ENCODE measurements at places on chromosomes 6 and 20.

DNA sequence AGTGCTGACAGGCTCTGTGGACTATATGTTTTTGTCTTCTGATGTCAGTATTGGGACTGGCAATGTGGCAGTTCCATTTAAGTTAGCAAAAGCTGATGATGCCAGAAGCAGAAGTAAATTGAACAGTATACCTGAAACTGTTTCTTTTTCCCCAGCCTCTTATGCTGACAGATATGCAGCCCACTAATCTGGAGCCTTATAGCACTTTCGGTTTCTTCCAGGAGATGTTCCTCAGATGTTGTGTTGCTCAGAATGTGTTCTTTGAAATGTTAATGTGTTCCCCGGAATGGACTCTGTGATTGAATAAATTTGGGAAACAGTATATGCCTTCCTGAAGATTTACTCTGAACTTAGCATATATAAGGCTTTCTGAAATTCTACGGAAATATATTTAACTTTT is 80.7 kb upstream of the MRAP2 start:
- no peak overlapping the region for H3K4me3 ChIP-seq
- no peak overlapping the region for H3K27ac ChIP-seq
- no peaks in the 10 kb centered on the region for H3K27me3 ChIP-seq
- DNase-seq = no peak
- no peaks in the 10 kb centered on the region for H3K4me1 ChIP-seq
- H3K36me3 ChIP-seq = peaks cover 13% of the 10 kb centered on the region

DNA sequence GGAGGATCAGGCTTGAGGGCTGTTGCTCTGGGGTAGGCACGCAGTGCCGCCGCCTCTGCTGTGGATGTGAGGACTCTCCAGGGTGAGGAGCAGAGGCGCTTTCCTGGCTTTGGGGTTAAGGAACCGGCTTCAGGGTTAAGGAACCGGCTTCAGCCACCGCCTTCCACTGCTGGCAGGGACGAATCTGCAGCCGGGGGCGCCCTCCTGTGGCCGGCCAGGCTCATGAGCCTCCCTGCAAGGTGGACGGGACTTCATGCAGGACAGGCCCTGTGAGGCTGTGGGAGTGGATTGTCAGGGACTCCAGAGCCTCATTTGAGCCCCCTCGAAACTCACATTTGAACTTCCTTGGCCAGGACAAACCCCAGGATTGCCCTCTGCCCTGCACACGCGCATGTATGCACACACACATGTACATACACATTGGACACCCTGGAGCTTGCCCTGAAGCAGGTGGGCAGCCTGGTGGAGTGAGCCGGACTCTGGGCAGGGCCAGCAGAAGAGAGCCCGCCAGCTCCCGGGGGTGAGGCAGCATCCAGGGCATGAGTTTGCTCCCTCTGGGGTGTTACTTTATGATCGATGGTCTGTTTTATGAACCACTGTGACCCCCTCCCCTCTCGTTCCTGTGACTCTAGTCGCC is 146.9 kb downstream of the PHACTR3 start:
- no peaks in the 10 kb centered on the region for H3K36me3 ChIP-seq
- no peaks in the 10 kb centered on the region for H3K4me1 ChIP-seq
- H3K27me3 ChIP-seq = no peaks in the 10 kb centered on the region
- H3K27ac ChIP-seq = no peak overlapping the region
- no peak overlapping the region for H3K4me3 ChIP-seq
- DNase-seq = peak; percentile 46

DNA sequence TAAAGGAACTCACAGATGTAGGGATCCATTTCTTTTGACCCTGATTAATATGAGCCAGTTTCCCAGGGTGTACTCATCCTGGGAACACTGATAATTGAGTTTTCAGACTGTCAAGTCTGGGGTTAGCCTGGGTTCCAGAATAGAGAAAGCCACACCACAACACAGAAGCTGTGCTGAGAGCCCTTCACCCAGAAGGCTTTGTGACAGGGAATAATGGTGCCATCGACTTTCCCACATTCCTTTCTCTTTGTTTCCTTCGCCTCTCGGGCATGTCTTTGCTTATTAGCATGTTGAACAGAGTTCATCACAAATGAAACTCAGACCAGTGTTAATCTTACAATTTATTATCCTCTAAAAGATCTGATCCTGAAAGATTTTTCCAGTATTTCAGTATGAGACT is 95.0 kb downstream of the TCP11 start:
- peaks cover 13% of the 10 kb centered on the region for H3K4me1 ChIP-seq
- H3K4me3 ChIP-seq = no peak overlapping the region
- no peak overlapping the region for H3K27ac ChIP-seq
- DNase-seq = no peak

DNA sequence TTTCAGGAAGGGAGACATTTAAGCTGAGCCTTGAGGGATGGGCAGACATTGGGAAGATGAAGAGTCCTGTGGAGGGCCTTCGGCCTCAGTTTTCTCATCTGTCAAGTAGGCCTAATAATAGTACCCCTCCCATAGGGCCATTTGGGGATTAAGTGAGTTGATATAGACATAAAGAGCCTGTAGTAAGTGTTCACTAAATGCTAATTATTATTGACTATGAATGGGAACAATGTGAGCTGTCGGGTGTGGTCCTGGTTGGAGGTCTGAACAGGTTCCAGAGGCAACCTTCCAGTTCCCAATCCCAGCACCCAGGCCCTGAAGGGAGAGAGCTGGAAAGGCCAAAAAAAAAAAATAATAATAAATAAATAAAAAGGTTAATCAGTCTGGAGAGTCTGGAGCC is 14.5 kb upstream of the ITPR3 start:
- no peak for DNase-seq
- H3K36me3 ChIP-seq = no peaks in the 10 kb centered on the region
- no peaks in the 10 kb centered on the region for H3K27me3 ChIP-seq

DNA sequence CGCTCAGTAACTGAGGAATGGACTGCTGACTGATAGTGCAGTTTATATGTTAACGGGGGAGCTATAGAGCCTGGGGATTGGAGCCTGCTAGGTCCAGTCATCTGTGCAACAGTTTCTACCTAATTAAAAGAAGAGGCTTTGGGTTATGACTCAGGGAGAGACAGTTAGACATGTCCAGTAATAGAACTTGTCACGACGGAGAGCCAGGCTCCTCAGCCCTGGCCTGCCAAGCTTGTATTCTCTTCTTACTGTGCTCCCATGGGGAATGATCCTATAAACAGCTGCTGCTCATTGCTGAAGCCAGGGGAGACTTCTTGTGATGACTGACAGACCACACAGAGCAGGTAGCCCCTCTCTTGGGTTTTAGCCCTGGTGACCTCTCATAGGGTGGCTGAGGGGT is 69.3 kb downstream of the SYNJ2 start:
- H3K4me1 ChIP-seq = peaks cover 32% of the 10 kb centered on the region
- H3K27ac ChIP-seq = no peak overlapping the region
- no peak for DNase-seq
- peaks cover 10% of the 10 kb centered on the region for H3K36me3 ChIP-seq

- peaks cover 89% of the 10 kb centered on the region for H3K27me3 ChIP-seq
- H3K4me3 ChIP-seq = no peak overlapping the region
- no peak overlapping the region for H3K27ac ChIP-seq
- H3K36me3 ChIP-seq = peaks cover 16% of the 10 kb centered on the region
Observed at GRCh38 chr6:28707387-28708282, 182.0 kb downstream of the GPX5 start.

GRCh38 chr6:49462599-49462926 is 490 bp downstream of the MMUT start:
- H3K4me3 ChIP-seq = peak overlapping the region; percentile 99
- H3K27me3 ChIP-seq = no peaks in the 10 kb centered on the region
- H3K36me3 ChIP-seq = no peaks in the 10 kb centered on the region
- DNase-seq = no peak

DNA sequence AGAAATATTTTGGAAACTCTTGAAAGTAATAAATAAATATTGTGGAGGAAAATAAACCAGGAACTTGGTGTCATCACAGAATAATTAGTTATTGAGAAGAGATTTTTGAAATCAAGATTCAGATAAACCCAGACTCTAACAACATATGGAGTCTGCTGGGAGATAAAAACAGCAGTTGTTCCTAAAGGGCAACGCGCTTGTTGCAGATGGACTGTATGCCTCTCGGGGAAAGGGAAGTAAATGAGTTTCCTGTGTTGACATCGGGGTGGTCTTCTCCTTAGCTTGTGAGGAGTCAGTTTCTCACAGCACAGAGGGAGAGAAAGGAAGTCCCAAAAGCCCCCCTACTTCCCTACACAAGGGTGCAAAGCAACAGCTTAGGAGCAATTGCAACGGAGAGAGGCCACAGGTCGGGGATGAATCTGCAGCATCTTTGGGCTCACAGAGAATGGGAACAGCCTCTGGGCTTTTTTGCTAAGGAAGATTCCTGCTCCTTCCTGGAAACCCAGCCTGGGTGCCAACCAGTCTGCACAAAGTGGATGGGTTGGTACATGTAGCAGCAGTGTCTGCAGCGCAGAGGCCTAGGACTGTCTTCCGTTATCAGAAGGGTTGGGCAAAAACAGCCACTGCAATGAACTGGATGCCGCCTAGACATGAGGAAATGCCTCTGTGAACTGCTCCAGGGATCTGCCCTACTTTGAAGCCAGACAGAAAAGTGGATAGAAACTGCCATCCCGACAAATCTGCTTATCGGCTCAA is 603.0 kb upstream of the NRSN1 start:
- H3K36me3 ChIP-seq = peaks cover 3% of the 10 kb centered on the region
- H3K4me3 ChIP-seq = no peak overlapping the region
- H3K4me1 ChIP-seq = no peaks in the 10 kb centered on the region
- H3K27ac ChIP-seq = no peak overlapping the region
- H3K27me3 ChIP-seq = no peaks in the 10 kb centered on the region

- no peak for DNase-seq
- H3K4me3 ChIP-seq = no peak overlapping the region
- no peak overlapping the region for H3K27ac ChIP-seq
Observed at GRCh38 chr6:42846505-42846904, 32.9 kb upstream of the RPL7L1 start.

DNA sequence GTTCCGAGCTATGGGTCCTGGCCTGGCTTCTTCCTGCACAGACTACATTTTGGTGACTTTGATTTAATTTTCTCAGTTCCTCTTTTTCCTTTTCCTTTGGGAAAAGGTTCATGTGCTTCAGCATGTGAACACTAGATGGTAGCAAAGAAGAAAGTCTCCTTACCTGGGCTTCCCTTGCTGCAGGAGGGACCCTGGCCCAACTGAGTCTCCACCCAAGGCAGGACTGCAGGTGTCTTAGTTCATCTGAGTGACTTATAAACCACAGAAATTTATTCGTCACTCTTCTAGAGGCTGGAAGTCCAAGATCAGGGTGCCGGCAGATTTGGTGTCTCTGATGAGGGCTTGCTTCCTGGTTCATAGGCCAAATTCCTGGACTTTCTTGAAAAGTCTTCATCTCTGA is 163.2 kb downstream of the SYCP2 start:
- no peak overlapping the region for H3K27ac ChIP-seq
- H3K4me1 ChIP-seq = no peaks in the 10 kb centered on the region
- peaks cover 5% of the 10 kb centered on the region for H3K27me3 ChIP-seq
- H3K36me3 ChIP-seq = no peaks in the 10 kb centered on the region

GRCh38 chr6:5217356-5217755 is 43.4 kb downstream of the LYRM4 start:
- peaks cover 8% of the 10 kb centered on the region for H3K4me1 ChIP-seq
- no peaks in the 10 kb centered on the region for H3K27me3 ChIP-seq
- H3K36me3 ChIP-seq = peaks cover 2% of the 10 kb centered on the region
- no peak overlapping the region for H3K4me3 ChIP-seq
- no peak overlapping the region for H3K27ac ChIP-seq

- peaks cover 6% of the 10 kb centered on the region for H3K27me3 ChIP-seq
- no peak for DNase-seq
- no peak overlapping the region for H3K27ac ChIP-seq
- H3K4me3 ChIP-seq = no peak overlapping the region
- no peaks in the 10 kb centered on the region for H3K4me1 ChIP-seq
- no peaks in the 10 kb centered on the region for H3K36me3 ChIP-seq
Observed at GRCh38 chr6:75524322-75524972, 30.8 kb upstream of the FILIP1 start.

DNA sequence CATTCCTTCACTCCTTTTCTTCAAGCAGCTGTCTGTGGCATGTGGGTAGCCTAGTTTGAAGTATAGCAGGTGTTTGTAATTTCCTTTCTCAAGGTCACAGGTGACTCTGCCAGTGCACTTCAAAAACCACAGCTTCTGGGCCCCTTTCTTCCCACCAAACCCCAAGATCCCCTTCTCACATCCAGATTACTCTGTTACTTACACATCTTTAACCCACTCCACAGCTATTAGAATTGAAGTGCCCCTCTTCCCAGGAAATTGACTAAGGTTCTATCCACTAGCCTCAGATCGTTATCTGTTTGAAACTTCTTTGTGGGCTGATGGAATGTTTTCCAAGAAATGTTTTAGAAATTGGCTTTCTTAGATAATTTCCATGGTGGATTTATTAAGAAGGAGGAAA is 150.8 kb downstream of the AHI1 start:
- peaks cover 2% of the 10 kb centered on the region for H3K36me3 ChIP-seq
- no peaks in the 10 kb centered on the region for H3K27me3 ChIP-seq
- no peak for DNase-seq
- peaks cover 6% of the 10 kb centered on the region for H3K4me1 ChIP-seq

GRCh38 chr6:100952006-100952405 is 70.9 kb upstream of the ASCC3 start:
- no peaks in the 10 kb centered on the region for H3K4me1 ChIP-seq
- no peak for DNase-seq
- H3K4me3 ChIP-seq = no peak overlapping the region
- no peak overlapping the region for H3K27ac ChIP-seq
- H3K36me3 ChIP-seq = no peaks in the 10 kb centered on the region

- H3K4me3 ChIP-seq = peak overlapping the region; percentile 48
- no peak for DNase-seq
- peak overlapping the region; percentile 34 for H3K27ac ChIP-seq
- peaks cover 77% of the 10 kb centered on the region for H3K4me1 ChIP-seq
Observed at GRCh38 chr6:52377538-52378221, 15.7 kb downstream of the PAQR8 start.
